ENCODE measurements at places on chromosomes 13 and 19.

- no peak for DNase-seq
Observed at GRCh38 chr13:35957241-35957731, 173.9 kb downstream of the DCLK1 start.

DNA sequence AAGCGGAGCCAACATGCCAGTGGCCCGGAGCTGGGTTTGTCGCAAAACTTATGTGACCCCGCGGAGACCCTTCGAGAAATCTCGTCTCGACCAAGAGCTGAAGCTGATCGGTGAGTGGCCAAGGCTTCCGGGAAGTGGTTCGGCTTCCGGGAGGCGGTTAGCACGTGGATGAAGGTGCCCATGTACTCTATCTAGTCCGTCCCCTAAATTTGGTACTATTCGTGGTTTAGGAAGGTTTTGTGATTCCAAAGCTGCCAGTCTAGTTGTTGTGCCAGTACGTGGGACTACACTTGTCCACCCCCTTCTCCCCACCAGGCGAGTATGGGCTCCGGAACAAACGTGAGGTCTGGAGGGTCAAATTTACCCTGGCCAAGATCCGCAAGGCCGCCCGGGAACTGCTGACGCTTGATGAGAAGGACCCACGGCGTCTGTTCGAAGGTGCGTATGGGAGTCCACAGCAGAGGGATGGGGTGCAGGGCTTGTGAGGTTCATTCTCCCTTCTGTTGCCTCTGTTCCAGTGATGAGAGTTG lies 579 bp downstream of the RPS9 start:
- no peak for DNase-seq

DNA sequence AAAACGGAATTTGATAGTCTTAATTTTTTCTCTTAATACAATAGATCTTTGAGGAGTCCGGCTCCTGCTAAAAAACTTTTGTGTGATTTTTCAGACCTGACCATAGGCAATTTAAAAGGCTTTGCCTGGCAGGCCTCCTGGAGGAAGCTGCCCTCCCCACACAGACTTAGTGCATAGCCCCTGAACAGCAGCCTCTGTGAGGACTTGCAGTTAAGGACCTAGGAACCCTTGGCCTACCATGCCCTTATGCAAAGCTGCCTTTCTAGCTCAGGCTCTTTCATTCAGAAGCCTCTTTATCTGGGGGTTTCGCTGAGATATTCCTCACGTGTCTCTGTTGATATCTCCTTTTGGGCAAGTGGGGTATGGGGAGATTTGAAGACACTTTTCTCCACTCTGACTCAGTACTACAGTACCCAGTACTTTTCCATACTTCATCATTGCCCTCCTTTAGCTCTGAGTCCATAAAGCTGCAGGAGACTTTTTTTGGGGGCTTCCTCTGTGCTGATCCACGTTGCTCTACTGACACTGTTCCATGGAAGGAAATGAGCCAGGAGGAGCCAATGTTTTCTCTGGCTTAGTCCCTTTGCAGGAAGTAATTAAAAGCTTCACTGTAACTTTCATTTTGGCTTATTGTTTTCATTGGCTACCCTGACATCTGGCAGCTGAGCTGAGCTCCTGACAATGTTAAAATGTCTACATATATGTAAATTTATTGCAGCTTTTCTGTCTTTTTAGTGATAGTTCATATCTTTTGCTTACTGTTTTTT lies 283.1 kb downstream of the TDRD3 start:
- no peak for DNase-seq

DNA sequence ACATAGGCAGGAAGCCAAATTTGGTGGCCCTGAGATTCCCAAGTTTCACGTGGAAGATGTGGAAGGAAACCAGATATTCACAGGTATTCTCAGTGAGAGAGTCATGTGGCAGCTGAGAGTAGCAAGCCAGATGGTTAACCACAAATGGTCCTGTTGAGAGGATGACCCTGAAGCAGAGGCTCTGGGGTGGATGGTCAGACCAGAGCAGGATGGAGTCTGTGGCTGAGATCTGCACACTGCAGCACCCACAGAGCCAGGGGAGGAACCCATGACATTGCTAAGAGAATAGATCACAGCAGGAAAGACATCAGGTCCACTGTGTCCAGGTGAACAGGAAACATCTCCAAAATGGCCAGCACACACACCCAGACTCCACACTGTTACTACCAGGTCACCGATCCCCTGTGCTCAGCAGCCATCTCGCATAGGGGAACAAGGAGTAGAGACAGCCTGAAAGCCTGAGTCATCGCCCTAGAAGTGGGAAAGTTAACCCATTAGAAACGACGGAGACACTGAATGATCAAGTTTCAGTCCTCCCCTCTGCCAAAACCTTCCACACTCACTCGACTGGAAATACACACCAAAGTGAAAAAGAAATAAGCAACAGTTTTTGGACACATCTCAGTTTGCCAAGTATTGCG lies 160.0 kb downstream of the RBM26 start:
- no peak for DNase-seq

DNA sequence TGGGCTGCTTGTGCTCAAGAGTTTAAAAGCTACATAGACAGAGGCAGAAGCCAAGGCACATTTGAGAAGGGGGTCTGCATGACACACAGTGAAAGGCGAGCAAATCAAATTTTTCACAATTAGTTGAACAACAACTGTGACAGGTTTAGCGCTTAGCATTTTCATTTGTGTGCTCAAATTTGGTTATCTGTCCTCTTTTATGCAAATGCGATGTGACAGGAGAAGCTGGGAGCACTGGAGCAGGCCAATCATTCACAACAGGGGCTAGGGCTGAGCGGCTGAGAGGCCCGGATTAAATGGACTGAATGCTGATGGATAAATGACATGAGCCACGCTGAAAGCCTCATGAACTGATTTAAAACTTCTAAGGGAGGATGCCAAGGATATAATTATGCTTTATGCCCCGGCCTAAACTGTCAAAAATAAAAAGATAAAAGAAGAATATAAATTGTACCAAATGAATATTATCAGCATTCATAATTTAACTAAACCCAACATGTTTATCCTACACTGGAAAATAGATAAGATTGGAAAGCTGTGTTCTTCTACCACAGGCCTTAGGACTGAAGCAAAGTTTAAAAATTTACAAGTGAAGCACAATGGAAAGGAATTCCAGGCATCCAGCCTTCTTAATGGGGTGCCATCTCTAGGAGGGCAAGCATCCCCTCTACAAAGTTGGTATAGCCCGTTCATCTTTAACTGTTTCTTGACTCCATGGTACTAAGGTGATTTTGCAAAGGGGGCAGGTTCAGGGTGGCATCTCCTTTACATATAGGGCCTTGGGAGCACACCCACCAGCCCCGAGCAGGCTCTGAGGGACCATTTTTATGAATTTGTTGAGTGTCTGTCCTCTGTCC lies 117.9 kb downstream of the RBM26 start:
- DNase-seq: no peak

- no peak for DNase-seq
Observed at GRCh38 chr13:30799356-30799824, 64.0 kb downstream of the ALOX5AP start.

DNA sequence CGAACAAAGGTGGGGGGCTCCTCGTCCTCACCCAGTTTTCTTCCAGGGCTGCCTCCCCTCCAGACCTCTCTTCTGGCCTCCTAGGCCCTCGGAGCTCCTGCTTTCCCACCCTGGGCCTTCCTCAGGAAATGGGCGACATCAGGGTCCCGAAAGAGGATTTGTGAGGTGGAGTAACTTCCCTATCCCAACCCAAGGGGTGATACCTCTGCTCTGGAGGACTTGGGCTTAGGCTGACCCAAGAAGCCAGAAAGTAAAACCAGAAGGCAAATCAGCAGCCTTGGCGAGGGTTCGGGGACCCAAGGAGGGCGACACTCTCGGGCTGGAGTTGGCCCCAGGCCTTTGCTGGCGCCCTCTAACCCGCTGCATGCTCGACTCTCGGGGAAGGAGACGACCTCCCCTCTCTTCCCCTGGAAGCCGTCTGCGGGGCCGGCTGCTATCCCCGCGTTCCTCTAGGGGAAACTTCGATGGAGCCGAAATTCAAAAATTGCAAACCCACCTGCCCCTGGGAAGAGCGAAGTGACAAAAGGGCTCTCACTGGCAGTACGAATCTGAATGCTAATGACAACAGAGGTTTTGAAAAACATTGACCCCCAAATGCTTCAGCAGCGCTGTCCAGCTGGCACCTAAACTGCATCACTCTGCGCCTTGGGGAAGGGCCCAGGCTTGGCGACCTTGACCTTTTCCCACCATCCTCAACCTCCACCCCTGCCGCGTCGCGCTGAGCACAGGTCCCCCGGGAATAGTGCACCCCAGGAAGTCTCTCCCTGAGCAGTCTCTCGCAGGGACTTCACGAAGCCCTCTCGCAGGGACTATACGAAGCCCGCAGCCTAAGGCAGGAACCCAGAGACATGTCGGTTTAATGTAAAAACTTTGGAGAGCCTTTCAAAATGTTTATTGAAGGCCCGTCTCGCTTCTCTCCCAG lies 2.4 kb downstream of the PDX1 start:
- DNase-seq: no peak

DNA sequence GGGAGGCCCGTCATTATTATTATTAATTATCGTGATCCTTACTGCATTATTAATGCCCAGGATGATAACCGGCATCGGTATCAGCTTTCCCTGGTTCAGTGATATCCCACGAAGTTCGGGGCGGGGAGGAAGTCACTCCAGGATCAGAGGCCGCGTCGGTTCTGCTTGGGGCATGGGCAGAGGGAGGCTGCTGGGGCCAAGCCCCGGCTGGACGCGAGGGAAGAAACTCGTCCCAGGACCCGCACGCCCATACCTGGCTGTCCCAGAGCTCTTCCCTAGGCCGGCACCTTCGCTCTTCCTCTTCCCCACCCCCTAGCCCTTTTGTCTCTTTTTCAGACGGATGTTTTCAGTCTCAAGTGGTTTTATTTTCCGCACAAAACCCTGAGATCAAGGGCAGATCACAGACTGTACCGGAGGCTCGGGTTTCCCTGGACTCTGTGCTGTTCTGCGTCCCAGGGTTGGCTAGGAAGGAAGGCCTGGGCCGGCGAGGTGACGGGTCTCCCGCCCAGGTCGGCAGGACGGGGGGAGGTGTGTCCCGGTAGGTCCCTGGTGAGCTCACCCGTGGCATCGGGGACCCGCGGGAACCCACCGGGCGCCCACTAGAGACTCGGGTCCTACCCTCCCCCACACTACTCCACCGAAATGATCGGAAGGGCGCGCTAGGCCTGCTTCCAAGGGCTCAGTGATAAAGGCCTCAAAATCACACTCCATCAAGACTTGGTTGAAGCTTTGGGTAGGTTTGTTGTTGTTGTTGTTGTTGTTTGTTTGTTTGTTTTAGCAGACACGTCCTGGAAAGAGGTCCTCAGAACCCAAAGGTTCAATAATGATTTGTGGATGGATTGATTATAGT lies 7.9 kb downstream of the ZIC2 start:
- DNase-seq: no peak

- no peak for DNase-seq
Observed at GRCh38 chr19:40379446-40380198, 10.4 kb downstream of the HIPK4 start.

DNA sequence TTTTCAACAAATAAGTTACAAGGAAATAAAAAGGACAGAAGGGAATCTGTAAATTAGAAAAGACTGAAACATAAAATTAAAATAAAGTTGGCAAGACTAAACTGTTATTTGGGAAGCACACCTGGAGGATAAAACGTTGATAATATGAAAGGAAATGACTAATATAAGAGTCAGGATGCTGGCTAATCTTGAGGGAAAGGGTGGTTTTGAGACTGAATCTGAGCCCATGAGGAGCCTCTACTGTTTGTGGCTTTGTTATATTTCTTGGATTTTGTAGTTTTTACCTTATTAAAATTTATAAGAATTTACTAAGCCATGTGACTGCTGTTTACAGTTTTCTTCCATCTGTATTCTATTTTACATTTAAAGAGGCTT lies 718.0 kb upstream of the SPRY2 start:
- no peak for DNase-seq

Measured in cortex of kidney (tissue), 1 donor.